ENCODE measurements at places on chromosomes 6 and 20.
A peak's percentile ranks its signal among the peaks of the same experiment; 100 is the strongest.

DNA sequence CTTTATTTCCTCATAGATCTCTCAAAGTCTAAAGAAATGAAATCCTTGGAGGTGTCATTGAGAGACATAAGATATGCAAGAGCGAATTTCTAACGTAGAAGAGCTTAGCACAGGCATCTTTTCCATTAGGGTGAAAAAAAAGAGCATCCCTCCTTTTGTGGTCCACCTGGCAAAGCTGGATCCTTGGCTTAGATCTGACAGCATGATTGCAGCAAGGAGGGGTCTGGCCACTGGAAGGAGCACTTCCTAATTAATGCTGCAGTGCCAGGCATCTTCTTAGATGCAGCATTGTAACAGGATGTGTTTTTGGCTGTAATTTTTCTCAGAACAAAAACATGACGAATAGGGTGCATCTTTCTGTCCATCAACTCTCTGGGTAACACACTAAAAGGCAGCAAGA, 60.1 kb upstream of the TFAP2D start:
- no peak for DNase-seq

GRCh38 chr20:61609461-61609860, 357.4 kb downstream of the CDH4 start:
- no peak for DNase-seq

GRCh38 chr20:39398656-39399055, 436.5 kb downstream of the DHX35 start:
- DNase-seq = no peak

GRCh38 chr6:119137194-119138072, 59.0 kb upstream of the FAM184A start:
- peak; percentile 51 for DNase-seq

DNA sequence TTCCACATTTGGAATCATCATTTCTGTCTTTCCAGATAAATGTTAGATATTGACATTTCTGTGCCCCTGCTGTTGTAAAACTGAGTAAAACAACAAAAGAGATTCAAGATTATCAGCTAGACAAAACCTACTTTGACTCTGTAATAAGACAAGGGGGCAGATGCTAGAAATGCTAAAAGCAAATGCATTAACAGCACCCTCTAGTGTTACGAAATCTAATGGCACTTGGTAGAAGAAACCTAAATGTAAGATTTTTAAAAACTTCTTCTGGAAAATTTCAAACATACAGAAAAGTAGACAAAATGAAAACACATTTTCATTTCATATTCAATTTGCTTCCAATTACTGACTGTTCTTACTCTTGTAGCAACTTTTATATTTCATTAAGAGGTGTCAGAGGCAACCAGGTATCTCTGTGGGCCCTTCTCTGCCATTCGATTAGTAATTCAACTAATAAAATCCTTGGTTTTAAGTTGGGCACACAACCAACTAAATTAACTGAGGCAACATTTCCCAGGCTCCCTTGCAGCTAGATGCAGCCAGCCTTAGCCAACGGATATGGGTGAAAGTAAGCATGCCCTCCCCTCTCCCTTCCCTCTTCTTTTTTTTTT, 45.0 kb downstream of the SLC23A2 start:
- DNase-seq = peak; percentile 41

GRCh38 chr6:167053895-167054530, 54.8 kb downstream of the CEP43 start:
- DNase-seq = no peak

DNA sequence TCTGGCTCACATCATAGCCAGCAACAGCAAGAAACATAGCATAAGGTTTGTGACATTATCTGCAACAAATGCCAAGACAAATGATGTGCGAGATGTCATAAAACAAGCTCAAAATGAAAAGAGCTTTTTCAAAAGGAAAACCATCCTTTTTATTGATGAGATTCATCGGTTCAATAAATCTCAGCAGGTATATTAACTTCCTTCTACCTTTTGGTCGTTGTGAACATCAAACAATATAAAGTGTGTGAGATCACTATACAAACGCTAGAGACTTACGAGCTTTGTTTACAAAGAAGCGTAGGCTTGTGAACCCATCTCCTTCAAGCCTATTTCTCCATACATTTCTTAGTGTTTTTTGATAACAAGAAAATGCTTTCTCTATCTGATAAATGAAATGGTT, 3.5 kb downstream of the WRNIP1 start:
- DNase-seq = peak; percentile 43
